ENCODE measurements at places on chromosomes 6 and 20.

GRCh38 chr6:12984776-12985175, 268.2 kb downstream of the PHACTR1 start:
- no peak for DNase-seq

DNA sequence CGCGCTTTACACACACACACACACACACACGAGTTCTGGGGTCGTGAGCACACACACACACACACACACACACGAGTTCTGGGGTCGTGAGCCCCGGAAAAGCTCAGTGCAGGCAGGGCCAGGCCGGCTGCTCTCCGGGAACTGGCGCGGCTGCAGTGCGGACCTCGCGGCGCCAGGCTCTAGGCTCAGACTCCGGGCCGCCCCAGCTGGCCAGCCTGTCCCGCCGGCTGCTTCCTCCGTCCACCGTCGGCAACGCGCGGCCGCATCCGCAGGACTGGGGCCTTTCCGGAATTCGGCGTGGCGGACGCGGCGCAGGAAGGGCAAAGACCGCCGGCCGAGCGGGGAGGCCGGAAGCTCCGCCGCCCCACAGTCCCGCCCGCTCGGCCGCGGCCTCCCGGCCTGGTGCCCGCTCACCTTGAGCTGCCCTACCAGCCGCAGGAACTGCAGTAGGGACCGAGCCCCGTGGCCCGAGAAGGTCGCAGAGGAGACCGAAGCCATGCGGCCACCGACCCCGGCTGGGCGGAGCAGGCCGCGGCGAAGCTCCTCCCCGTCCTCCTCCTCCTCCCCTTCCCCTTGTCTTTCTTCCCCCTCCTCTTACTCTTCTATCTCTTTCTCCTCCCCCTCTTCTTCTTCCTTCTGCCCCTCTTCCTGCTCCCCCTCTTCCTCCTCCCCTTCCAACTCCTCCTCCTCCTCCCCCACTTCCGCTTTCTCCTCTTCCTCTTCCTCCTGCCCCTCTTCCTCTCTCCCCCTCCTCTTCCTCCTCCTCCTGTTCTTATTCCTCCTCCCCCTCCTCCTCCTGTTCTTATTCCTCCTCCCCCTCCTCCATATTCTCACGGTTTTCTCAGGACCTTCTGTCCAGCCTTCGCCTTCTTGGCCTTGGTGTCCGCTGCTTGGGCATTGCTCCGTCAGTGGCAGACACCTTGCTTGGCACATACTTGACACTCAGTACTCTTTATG, at the start of gene HDDC2:
HDDC2 (minus strand) TSS at position 533 of the 957 bp plus-strand sequence; CDS start at position 498, 35 bp downstream.
- DNase-seq = no peak

DNA sequence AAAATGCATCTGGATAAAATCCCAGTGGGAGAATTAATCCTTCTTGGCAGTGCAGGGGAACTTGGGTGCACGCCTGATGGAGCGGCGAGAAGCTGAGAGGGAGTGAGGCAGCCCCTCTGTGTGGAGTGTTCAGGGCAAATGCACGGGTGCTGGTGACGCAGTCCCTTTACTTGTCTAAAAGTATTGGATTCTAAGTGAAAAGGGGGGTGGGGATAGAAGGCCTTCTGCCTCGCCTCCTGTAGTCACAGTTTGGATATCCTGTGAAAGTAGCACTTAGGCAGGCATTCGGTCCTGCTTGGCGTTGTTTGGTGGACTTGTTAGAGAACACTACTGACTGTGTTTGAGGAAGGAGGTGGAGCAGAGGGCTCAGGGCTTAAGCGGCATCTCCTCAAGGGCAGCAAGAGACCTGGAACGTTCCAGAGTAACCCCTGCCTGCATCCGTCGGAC, 39.3 kb downstream of the PHACTR3 start:
- DNase-seq = no peak

DNA sequence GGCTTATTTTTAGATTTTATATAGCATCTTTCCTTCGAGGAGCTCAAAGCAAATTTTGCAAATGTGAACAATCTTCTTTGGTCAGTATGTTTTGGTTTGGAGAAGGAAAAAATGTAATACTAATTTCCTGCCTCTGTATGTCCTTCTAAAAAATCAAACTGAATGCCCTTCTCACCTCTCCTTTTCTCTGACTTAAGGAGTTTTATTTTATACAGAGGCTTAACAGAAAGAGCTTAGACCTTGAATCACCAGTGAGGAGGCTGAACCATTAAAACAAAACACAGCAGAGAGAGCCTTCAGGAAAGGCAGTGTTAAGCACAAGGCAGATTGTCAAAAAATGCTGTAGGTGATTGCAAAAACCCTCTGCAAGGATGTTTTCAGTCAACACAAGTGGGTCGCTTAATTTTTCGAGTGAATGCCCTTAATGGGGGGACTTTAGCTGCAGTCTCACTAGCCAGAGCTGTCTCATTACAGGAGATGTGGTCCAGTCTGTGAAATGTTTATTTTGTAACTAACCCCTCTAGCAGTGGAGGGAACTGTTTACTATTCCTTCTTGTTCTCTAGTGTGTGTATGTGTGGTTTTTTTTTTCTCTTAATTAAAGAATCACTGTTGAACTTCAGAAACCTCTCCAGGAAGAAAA, 481.3 kb upstream of the CITED2 start:
- DNase-seq = peak; percentile 70

GRCh38 chr6:45949256-45949655, 66.4 kb downstream of the CLIC5 start:
- DNase-seq = no peak

DNA sequence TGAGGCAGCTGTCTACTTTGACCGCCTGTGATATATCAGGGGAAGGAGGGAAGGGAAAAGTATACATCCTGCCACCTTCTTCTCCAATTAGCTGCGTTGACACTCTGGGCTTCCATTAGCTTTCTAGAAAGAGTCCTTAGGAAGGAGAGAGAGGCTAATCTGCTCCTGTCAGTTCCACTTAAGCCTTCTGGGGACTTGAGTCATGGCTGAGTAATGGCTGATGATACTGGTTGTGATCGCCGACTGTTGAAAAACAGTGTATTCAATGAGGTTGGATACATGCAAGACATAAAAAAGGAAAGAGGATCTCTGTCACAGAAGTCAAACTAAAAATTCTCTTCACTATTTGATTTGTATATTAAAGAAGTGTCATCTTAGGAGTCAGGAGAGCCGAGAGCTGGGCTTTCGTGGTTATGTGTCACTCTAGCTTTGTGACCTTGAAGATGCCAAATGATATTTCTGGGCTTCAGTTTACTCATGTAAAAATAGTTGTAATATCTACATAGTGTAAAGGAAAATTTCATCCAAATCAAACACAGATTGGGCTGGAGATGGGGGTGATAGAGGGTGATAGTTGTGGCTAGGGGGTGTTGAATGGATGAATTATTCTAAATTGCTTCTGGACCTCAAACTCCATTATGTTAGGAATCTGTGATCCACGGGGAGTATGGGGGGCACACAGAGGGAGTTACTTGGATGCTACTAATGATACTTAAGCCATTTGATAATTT, 189.0 kb downstream of the UST start:
- peak; percentile 8 for DNase-seq

GRCh38 chr6:101961357-101961756, 567.8 kb downstream of the GRIK2 start:
- no peak for DNase-seq

GRCh38 chr6:14017626-14018475, 93.1 kb downstream of the RNF182 start:
- DNase-seq = no peak

DNA sequence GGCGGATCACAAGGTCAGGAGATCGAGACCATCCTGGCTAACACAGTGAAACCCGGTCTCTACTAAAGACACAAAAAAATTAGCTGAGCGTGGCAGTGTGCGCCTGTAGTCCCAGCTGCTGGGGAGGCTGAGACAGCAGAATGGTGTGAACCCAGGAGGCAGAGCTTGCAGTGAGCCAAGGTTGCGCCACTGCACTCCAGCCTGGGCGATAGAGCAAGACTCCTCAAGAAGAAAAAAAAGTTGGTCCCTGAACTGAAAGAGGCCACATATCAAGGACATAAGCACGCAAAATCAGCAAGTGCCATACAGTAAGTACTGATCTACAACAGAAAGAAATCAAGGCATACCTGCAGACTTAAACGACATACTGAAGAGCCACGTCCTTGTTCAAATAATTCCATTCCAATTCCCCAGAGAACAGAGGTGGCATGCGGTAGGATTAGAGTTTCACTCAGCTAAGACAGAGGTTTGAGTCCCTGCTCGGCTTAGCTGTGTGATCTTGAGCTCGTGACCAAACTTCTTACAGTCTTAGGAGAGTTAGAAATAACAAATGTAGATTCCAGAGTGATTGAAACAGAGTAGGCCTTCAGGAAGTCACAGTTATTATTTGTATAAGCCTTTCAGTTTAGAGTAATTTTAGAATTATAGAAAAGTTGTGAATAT, 29.2 kb downstream of the B4GALT5 start:
- DNase-seq = no peak

- no peak for DNase-seq
These were observed 27.6 kb downstream of the CNKSR3 start for GRCh38 chr6:154482858-154483257.

DNA sequence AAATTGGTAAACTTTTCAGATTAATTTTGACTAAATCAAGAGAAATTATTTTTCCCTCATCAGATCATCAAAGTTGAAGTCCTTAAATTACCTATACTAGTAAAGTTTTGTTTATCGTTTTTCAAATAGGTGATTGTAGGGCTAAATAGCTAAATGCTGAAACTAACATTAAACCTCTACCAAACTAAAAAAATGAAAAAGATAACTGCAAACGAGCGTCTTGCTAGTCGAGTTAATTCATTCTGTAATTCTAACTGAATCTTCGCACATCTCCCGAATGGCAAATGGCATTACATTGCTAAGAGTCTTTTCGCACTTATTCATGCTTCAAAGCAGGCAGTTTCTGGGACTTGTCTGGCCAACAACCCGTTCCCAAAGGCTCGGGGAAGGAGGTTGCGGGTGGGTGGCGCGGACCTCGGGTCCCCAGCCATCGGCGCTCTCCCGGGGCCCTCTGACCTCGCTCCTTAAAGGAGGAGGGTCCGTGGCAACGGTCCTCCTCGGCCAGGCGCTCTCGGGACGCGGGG, 43.8 kb downstream of the POPDC3 start:
- no peak for DNase-seq

GRCh38 chr20:20331156-20331555, 36.7 kb upstream of the INSM1 start:
- DNase-seq = no peak

DNA sequence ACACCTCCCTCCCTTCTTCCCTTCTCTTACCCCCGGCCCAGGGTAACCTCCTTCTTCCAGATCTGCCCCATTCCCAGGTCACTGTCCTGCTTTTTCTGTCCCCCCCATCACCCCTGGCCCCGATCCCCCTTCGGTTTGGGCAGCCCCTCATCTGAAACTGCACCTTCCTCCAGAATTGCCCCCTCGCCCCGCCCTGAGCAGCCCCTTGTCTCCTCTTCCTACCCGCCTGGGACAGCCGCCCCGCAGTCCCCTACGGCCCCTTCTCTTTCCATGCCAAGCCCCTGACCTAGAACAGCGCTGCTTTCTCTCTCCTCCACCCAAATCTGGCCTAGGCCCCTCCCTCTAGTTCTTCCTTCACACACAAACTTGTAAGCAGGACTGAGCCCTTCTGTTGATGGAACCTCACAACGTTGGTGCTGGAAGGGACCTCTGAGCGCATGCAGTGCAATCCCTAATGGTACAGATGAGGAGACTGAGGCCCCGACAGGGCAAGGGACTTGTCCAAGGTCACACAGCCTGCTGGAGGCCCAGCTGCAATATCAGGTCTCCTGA, 630 bp downstream of the PPP2R5D start:
- no peak for DNase-seq

GRCh38 chr20:45346291-45346718, 1.9 kb downstream of the SDC4 start:
- DNase-seq = no peak

GRCh38 chr6:167907837-167908681, 81.3 kb downstream of the AFDN start:
- no peak for DNase-seq

DNA sequence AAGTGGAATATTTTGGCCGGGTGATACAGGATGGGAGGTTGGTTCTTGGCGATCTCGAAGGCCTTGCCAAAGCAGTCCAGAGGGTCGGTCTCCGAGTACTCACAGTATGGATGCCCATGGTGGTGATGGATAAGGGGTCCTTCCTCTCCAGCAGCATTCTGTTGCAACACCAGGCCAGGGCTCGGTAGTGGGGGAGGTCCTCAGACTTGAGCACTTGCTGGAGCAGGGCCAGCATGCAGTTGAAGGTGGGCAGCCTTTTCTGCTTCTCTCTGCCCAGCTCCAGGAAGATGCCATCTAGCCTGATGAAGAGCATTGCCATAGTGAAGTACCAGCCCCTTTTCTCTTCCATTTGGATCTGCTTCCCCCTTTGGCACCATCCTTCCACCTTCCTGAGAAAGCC, 99.4 kb upstream of the MCHR2 start:
- DNase-seq = no peak

DNA sequence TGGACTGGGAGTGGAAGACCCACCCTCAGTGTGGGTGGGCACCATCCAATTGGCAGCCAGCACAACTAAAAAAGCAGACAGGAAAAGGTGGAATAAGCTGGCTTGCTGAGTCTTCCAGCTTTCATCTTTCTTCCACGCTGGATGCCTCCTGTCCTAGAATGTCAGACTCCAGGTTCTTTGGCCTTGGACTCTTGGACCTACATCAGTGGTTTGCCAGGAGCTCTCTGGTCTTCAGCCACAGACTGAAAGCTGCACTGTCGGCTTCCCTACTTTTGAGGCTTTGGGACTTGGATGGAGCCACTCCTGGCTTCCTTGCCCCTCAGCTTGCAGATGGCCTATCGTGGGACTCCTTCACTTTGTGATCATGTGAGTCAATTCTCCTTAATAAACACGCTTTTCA, 59.8 kb downstream of the SOX4 start:
- no peak for DNase-seq

DNA sequence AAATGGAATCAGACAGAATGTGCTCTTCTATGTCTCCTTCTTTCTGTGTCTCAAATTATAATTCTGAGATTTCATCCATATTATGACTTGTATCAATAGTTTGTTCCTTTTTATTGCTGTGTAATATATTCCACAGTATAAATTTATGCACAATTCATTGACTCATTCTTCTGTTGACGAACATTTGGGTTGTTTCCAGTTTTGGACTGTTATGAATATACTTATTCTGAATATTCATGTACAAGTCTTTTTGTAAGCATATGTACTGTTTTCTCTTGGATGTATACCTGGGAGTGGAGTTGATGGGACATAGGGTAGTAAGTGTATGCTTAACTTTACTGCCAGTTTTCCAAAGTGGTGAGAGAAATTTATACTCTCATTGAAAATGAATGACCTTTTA, 28.1 kb upstream of the TRAF3IP2 start:
- no peak for DNase-seq
